ENCODE measurements at places on chromosomes 6 and 20.

GRCh38 chr20:33669873-33670640, 3.3 kb downstream of the ACTL10 start:
- DNase-seq, result no peak

DNA sequence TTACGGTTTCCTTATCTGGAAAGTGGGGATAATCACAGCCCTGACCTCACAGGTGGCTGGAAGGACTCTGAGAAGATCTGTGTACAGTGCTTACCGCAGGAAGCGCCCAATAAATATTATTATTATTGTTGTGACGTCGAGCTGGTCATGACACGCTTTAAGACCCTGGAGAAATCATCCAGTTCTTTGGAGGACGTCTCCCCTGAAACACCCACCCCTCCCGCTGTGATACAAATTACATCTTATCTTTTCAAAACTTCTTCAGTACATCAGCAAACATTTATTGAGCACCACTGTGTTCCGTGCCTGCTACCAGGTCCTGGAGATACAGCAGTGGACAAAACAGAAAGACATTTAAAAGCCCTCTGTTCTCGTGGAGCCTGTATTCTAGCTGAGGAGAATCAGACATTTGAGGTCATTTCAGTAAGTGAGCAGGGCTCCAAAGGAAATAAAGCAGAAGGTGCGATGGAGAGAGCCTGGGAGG, 118.7 kb downstream of the CEBPB start:
- no peak for DNase-seq

DNA sequence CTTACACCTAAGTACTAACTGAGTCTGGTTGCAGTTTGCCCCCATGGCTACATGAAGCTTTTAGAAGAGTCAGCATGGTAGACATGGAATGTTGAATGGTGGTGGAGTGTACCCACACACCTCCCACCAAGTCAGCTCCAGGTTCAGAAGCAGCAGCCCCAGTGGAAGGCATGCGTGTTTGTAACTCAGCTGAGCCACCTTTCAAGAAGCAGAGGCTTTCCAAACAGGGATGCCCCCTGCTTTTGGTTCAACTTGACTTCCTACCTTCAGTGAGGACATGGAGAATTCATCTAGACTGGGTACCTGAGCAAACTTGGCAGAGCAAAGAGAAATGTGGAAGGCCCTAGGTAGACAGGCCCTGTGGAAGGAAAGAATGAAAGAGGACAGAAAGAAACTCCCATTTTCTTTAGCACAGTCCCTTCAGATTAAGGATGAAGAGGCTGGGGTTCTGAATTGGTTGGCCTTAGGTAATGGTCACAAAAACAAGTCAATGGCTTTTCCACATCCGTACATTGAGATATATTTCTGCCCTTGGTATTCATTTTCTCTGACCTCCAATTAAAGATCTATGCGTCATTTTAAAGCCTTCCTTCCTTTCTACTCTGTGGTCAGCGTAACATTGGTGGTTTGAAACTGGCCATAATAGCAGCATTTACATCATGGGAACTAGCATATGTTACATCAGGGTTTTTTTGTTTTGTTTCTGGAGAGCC, 53.2 kb downstream of the HFE start:
- DNase-seq, result no peak

- no peak for DNase-seq
Measured at GRCh38 chr20:35226126-35226883, at the start of gene MMP24. Gene MMP24, plus strand, starts transcription at chr20:35226690. Its CDS starts 49 bp downstream, at chr20:35226739.

DNA sequence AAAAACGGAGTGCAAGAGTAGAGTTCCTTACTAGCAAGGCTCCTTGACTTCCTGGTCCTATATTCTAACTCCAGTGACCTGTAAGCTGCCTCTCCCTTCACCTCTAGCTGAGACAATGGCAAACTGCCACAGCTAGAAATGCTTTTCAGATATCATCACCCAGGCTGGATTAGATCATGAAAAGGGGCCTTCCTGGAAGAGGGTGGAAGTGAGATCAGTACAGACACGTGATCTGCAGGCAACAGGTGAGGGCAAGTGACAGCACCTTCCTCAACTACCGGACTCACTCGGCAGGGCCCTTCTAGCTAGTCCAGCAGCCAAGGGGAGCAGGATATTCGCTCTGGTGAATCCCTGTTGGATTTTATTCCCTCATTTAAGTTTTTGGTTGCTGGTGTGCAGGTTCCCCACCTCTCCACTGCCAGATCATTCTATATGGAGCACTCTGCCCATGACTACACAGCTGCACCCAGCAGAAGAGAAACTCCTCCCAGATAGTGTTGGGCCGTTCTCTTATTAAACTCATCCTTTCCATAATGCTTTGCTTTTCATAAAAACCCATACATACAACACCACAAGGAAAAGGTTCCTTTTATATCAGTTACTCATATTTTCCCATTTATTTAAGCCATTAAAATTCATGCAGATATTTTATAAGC, 26.4 kb upstream of the FAM83C start:
- DNase-seq, result no peak

GRCh38 chr20:704726-705125, 29.1 kb upstream of the SCRT2 start:
- no peak for DNase-seq
